GM03348 (cell line): ENCODE measurements at places on chromosomes 16 and 17.

GRCh38 chr17:4823373-4824089 lies 9.6 kb upstream of the MINK1 start:
- DNase-seq, result no peak

DNA sequence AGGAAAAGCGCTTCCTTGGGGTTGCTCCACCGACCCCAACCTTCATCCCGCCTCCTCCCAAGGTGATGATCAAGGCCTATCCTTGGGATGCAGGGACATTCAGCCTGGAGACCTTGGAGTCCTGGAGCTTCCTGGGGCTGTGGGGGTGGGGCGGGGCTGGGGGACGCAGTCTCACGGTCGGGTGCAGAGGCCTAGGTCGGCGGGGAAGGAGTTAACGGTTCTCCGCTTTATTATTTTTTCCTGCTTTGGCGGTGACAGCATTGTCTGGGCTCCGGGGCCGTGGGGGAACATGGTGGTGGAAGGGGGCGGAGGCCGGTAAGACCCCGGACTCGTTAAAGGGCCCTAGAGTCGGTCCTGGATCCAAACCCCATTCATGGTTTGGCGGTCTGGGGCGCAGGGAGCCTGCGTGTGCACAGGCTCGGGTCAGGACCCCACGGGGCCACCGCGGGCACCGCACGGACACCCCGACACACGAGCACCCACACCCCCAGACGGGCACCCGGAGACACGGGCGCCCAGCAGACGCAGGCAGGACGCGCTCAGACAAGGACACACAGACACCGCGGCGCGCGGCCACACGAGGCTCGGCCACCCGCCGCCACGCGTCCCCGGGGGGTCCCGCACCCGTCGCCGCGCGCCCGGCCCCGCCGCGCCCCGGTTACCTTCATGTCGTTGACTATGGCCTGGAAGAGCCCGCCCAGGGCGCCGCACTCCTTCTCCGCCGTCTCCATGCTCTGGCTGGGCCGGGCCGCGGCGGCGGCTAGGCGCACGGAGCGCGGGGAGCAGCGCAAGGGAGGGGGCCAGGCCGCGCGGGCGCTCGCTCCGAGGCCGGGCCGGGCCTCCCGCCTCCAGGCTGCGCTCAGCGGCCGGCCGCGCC lies 554 bp downstream of the MTSS2 start:
- peak; percentile 48 for DNase-seq

GRCh38 chr17:32659419-32659842 lies 172.6 kb downstream of the CDK5R1 start:
- peak; percentile 85 for DNase-seq

DNA sequence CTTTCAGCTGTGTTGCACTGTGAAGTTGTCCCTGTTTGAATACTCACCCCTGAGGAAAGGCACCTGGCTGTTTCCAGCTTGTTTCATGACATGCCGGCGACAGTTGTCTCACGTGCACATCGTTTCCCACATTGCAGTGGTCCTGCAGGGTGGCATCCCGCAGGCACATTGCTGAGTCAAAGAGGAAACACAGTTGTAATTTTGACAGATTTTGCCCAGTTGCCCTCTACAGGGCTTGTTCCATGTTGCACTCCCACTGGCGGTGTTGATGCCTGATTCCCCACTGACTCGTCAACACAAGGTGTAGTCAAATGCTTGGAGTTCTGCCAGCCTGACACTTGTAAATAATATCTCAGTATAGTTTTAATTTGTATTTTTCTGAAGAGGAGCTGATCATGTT lies 23.8 kb downstream of the EPN2 start:
- DNase-seq, result no peak

DNA sequence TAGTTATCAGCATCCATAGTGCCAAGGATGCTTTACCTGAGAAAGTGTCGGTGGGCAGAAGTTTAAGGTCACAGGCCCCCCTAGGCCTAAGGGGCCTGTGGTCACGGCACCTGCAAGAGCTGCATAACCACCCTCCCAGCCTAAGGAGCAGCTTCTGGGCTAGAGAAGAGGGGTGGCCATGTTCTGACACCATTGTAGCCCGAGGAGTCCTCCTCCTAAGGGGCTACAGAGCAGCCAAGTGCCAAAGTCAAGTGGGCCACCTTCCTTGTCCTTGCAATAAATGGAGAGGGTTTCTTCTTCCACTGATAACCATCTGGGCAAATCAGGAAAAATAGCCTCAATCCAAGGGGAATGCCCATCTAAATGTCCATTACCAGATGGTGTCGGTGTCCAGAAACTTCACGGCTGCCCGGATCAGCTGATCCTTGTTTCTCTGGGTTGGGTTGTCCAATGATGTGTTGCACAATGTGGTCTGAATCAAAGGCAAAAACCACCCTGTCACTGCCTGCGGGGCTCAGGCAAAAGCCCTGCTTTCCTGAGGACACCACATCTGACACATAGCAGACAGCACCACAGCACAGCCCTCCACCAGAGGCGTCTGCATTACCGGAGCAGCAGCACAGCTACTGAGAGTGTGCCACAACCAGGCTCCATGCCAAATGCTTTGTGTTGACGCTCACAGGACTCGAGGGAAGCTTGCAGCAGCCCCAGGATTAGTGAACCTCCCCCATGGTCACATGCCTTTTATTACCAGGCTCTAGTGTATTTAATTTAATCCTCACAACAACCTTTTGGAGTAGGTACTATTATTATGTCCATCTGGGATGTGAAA lies 12.8 kb downstream of the ATPAF2 start:
- DNase-seq, result peak; percentile 55

DNA sequence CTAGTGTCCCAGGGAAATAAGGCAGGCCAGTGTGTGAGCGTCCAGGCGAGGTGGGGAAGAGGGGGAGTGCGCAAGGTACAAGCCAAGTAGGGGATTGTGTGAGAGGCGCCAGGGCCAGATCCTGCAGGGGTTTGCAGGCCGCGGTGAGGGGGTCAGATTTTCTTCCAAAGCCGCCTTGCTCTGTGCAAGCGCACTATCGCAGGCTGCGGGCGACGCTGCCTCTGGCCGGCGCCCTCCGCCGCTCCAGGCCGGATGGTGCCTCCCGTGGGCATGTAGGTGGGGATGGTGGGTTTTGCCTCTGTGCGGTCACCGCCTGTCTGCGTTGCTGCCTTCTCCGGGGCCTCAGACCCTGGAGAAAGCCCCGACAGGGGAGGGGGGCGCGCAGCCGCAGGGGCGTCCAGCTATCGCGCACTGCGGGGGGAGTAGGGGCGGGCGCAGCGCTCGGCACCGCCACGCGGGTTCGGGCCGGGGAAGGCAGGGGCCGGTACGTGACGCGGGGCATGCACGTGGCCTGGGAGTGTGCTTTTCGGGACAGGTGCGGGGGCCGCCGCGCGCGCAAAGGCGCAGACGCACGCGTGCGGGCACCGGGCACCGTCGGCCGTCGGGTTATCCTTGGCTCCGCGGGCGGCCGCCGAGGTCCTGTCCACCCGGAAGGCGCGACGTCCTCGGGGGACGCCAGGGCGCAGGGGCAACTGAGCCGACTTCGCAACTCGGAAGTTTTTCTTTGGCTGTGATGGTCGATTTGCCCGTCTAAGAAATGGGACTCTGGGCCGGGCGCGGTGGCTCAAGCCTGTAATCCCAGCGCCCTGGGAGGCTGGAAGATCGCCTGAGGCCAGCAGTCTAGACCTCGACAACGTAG lies 1.1 kb upstream of the HAPSTR1 start:
- peak; percentile 35 for DNase-seq

DNA sequence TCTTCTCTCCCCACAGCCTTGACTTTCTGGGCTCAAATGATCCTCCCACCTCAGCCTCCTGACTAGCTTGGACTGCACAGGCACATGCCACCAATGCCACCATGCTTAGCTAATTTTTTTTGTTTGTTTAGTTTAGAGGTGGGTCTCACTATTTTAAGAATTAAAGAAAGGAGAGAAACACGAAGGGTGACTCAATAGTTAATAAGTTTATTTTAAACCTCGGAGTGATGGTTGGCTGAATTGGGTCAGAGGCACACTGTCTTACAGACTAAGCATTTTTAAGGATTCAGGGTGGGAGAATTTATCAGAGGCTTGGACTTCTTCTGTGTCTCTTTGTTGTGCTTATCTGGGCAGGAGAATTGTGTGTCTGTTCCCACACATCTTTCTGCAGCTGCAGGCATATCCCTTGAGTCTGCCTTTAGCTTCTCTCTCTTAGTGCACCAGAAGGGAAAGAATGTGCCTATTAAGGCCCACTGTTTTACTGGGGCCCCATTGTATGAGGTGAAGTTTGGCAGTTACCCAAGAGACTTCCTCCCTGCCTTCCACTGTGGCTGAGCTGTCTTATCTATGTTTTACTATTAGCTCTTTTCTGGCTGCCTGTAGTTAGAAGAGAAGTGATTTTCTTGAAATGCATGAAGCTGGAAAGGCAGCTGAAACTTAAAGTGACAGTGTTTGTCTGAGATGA lies 2172.0 kb downstream of the TP53TG3F start:
- no peak for DNase-seq

- DNase-seq, result peak; percentile 51
These were observed 58.3 kb upstream of the DHX40 start for GRCh38 chr17:59506894-59507726.

DNA sequence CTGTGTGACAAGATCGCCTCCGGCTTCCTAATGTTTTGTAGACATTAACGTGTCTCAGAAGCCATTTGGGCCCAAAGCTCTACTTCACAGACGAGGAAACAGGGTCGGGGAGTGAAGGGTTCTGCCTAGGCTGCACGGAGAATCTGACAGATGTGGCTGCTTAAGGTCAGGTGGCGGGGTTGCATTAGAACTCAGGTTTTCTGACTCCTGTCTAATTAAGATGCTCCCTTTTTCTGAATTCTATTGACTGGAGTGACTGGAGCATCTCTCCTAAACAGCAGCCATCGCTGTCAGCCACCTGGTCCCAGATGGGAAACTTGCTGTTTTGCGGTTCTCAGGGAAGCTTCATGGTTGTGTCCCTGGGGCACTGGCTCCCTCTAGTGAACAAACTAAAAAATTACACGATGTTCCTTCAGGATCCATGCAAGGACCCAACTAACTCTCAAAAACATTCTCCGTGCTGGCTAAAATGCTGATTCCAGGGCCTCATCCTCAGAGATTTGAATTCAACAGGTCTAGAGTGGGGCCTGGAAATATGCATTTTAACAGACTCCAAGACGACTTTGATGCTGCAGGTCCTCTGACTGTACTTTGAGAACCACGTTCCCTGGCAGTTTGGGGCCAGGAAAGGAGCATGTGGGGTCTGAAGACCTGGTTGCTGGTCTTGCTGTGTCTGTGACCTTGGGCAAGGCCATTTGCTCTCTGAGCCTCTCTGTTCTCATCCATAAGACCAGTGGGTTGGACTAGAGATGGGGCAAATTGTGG lies 117.4 kb downstream of the IRF8 start:
- peak; percentile 89 for DNase-seq
